ENCODE measurements at places on chromosomes 12 and 14. TPM values are rescaled to one million over a fixed set of nuclear protein-coding genes. Genes with fewer than 3 reads are reported as not detected.

DNA sequence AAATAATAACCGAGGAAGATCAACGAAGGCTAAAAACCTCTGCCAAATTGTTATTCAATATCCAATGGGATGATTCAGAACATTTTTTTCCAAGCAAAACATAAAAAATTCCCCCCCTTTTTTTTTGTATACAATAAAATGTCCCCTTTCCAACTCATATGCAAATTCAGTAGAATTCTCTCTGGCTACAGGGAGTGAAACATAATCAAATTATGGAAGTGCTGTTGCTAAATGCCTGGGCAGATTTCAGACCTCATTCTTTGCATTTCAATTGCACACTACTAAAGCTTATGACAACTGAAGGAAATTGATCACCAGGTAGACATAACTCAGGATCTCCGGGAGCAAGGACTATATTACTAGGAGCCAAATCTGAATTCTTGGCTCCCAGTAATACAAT lies 51.0 kb downstream of the LMNTD1 start:
- H3K27me3 ChIP-seq: peaks cover 6% of the 10 kb centered on the region
- no peaks in the 10 kb centered on the region for H3K36me3 ChIP-seq
- no peak overlapping the region for H3K27ac ChIP-seq

Gene BEST3
- total RNA-seq: not detected

Gene UBR7
- 39.0 TPM for total RNA-seq

Gene ART4
- not detected for total RNA-seq

Gene MMP14
- total RNA-seq: 2.4 TPM

GRCh38 chr12:110176745-110177144 lies 52.6 kb downstream of the IFT81 start:
- H3K27ac ChIP-seq: no peak overlapping the region
- no peaks in the 10 kb centered on the region for H3K36me3 ChIP-seq
- no peak for DNase-seq
- peaks cover 4% of the 10 kb centered on the region for H3K27me3 ChIP-seq
- no peak overlapping the region for H3K4me3 ChIP-seq

Gene HOXC4
- total RNA-seq: 1.1 TPM

Gene BCL2L14
- 5.7 TPM for total RNA-seq

DNA sequence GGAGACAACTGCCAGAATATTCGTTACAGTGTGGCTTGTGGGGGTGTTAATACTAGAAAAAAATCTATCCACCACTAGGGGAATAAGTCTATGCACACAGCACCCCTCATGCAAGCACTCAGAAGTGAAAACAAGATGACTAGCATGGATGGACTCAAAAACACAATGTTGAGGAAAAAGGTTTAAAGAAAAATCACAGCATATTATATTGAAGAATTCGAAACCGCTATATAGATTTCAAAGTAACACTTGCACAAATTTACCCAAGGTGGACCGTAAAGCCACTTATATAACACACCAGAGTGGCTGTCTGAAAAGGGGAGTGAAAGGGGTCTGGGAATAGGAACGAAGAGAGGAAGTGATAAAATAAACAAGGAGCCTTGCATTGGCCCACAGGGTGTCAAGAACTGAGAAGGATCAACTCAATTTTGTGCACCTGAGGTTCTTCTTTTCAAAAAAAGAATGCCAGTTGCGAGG lies 544 bp downstream of the ABCD4 start:
- H3K27me3 ChIP-seq: no peaks in the 10 kb centered on the region
- peaks cover 12% of the 10 kb centered on the region for H3K36me3 ChIP-seq
- peak; percentile 52 for DNase-seq

Data from activated CD8-positive, alpha-beta T cell treated with anti-CD3 and anti-CD28 coated beads, Interleukin-2, amount 10 ng/mL, durations not matched to agents 7 days and 5 days (primary cell).